RPMI7951 (cell line): ENCODE measurements at places on chromosomes 3 and 15. TPM values are rescaled to one million over a fixed set of nuclear protein-coding genes. Genes with fewer than 3 reads are reported as not detected.

The P2RY14 gene
- total RNA-seq: not detected in 2 replicates

The IGSF11 gene
- total RNA-seq: 0.39 TPM in 1 of 2 replicates, not detected in the other

DNA sequence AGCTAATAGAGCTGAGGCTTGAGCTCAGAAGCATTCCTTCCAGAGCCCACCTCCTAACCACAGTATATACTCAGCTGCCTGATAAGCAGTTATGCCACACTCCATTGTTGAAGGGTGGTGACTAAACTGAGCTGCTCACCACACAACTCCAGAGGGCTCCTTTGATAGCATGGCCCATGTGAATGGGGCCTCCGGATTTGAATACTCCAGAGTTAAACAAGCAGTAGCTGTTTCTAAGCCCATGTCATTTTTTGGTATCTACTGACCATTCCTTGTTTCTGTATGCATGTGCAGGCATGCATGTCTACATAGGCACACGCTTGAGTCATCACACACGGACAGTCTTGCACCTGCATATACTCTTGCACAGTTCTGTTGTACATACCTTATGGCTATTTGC is 28.9 kb downstream of the IGSF10 start:
- DNase-seq: peak; percentile 78

The DAZL gene
- total RNA-seq: not detected in 2 replicates

GRCh38 chr3:72475258-72476138 is 372.7 kb downstream of the SHQ1 start:
- DNase-seq: no peak

The IMPG2 gene
- total RNA-seq: under 0.01 TPM in 2 replicates

The KLF15 gene
- total RNA-seq: 0.59 and 0.72 TPM in 2 replicates

The ITIH1 gene
- total RNA-seq: not detected in 2 replicates

The TLR9 gene
- total RNA-seq: not detected in 2 replicates
